ENCODE measurements at places on chromosomes 12 and 14.

- no peak for DNase-seq
Measured at GRCh38 chr14:31229638-31230572, 22.3 kb upstream of the HECTD1 start.

GRCh38 chr12:129106772-129107171, 253.5 kb downstream of the GLT1D1 start:
- no peak for DNase-seq

- DNase-seq, result no peak
Measured at GRCh38 chr12:103933237-103933636, 3.0 kb downstream of the HSP90B1 start.

- DNase-seq, result no peak
Measured at GRCh38 chr14:24726480-24726879, 92.5 kb upstream of the GZMB start.

DNA sequence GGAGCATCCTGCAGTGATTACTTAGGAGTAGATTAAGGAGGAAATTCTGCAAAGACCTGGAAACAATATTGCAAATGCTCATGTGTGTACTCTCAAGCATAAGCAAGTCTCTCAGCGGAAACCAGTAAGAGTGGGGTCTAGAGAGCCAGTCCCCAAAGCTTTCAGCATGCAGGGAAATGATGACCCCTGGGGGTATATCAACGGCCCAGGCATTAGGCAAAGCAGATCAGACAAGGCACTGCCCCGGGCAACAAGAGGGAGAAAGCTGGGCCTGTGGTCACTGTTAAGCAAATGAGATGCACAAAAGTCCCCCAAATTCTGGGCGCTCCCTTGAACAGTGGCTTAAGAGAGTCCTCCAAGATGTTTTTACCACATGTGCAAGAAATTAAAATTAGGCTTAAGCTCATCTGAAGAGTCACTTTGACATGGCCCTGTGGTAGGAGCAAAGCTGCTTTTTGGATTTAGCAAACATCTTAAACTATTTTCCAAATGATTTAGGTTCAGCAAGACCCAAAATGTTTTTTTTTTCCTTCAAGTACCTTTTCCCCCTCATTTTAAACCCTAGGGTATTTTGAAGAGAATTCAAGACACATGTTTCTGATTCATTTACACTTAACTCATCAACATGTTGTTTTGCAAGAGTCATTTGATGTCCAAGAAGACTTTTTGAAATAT, 457.1 kb upstream of the TBX3 start:
- DNase-seq, result no peak

GRCh38 chr14:22384167-22384549, 204.9 kb downstream of the DAD1 start:
- no peak for DNase-seq

- DNase-seq, result no peak
Measured at GRCh38 chr14:81384900-81385299, 15.2 kb downstream of the STON2 start.

GRCh38 chr12:116881325-116881876, at the start of gene HRK:
HRK (minus strand) TSS chr12:116881441; CDS start chr12:116881307, 134 bp downstream.
- no peak for DNase-seq

GRCh38 chr14:36947362-36947761, 225.0 kb downstream of the SLC25A21 start:
- no peak for DNase-seq
